Activated naive CD8-positive, alpha-beta T cell treated with anti-CD3 and anti-CD28 coated beads for 36 hours (primary cell): ENCODE measurements at places on chromosomes 3 and 15. TPM values are rescaled to one million over a fixed set of nuclear protein-coding genes. Genes with fewer than 3 reads are reported as not detected.

- no peak for DNase-seq
Measured at GRCh38 chr15:85282504-85283115, 97.8 kb upstream of the AKAP13 start.

- no peak for DNase-seq
Measured at GRCh38 chr3:15420871-15421270, 6.5 kb downstream of the METTL6 start.

DNA sequence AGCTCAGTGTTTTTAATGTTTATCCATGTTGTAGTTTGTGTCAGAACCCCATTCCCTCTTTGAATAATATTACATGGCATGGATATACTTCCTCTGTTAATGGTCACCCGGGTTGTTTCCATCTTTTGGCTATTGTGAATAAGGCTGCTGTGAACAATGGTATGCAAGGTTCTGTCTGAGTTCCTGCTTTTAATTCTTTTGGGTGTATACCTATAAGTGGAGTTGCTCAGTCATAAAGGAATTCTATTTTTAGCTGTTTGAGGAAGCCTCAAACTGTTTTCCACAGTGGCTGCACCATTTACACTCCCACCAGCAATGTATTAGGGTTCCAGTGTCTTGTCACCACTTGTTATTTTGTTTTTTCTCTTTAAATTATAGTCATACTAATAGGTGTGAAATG lies 99.6 kb downstream of the SLC25A26 start:
- no peak for DNase-seq

DNA sequence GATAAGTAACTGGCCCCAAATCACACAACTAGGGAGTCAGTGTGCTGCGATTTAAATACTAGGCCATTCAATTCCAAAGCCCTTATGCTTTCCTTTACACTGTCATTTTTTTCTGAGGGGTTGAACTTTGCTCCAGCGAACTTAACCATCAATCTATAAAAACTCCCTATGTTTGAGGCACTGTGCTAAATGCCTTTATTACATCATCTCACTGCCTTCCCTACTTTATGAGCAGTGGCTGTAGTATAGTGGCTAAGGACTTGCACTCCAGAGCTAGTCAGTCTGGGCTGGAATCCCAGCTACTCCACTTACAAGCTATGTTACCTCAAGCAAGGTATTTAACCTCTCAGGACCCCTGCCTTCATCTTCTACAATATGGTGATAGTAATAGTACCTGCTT lies 26.9 kb upstream of the WDR72 start:
- no peak for DNase-seq

DNA sequence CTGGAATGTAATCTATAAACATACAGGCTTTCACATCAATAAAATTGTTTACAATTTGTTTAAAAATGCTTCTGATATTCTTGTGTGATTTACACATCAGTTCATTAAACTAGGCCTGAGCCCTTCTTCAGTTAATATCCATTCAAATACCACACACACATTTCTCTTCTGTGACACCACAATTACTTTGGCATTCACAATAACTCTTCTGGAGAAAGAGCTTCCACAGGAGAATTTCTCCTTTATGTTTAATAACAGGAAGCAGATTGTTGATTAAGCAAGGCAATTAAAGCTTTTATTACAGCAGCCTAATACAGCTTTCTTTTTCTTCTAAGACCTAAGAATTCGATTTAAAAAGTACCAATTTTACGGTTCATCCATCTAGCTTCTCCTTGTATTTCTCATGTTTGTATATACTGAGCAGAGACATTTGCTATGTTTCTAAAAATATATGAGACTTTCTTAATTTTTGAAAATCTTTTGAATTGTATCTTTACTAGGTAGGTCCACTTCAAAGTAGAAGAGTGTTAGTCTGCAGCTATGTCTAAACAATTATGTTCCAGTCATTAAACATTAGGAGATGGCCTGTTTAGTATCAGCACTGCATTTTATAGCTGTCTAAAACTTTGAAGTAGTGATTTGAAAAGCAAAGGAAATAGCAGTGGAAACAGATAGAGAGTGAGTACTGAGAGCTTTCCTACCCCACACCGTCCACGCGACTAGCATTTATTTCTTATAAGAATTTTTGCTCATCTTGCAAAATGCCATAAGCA lies 511.1 kb upstream of the UBE2E2 start:
- DNase-seq, result no peak

- no peak for DNase-seq
Measured at GRCh38 chr15:94312946-94313345, 81.6 kb downstream of the MCTP2 start.

- no peak for DNase-seq
Measured at GRCh38 chr15:64635499-64636495, 139.6 kb downstream of the RBPMS2 start.

- DNase-seq, result no peak
Measured at GRCh38 chr15:100093211-100094126, 248.3 kb downstream of the ADAMTS17 start.

DNA sequence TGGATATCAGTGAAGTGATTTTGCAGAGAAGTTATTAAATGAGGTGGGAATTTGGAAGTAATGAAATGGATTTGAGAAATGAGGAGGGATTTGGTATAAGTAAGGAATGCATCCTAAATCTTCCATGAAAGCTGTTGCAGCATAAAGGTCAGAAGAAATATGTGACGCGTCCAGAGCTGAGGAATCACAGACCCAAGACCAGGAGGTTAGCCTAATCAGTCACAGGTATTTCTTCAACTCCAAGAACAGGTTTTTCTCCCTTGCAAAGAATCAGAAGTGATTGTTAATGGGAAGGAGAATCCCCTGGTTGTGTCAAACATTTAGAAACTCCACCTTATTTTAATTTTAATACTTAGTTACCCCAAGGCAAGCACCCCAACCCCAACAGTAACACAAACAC lies 253.2 kb downstream of the MEX3B start:
- DNase-seq, result no peak

DNA sequence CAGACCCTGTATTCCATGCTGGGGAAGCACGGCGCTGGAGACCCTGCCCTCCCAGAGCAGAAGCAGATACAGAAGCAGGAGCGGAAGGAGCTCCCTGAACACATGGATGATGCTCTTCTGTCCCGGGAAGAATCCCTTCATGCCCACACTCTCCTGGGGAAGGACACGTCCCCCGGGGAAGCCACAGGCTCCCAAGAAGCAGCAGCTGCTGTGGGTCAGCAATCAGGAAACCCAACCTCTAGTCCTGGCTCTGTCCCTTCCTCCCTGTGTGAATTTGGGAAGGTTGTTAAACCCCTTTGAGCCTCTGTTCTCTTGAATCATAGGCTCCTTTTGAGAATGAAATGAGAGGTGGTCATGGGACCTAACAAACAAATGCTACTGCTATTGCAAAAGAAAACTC lies 176.2 kb upstream of the TPM1 start:
- no peak for DNase-seq

- no peak for DNase-seq
Measured at GRCh38 chr3:17045705-17046104, 160.9 kb downstream of the PLCL2 start.

- DNase-seq, result no peak
Measured at GRCh38 chr15:73398861-73399260, 30.1 kb upstream of the HCN4 start.

DNA sequence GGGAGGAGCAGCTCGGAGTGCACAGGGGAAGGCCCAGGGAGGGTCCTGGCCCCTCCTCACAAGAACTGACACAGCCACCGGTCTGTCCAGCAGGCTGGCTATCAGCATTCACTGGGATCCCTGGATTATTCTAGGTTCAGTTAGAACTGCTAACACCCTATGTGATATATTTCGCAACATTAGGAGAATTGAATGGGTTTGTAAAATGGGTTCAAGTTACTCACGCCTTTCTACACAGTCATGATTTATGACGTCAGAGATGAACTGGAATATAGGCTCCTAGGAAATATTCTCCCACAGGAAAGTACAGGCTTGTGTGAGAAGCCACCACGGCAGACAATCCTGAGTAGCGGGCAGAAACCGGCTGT lies 969 bp upstream of the BSN start:
- DNase-seq, result no peak

GRCh38 chr3:168383573-168383972 lies 287.8 kb upstream of the GOLIM4 start:
- no peak for DNase-seq

DNA sequence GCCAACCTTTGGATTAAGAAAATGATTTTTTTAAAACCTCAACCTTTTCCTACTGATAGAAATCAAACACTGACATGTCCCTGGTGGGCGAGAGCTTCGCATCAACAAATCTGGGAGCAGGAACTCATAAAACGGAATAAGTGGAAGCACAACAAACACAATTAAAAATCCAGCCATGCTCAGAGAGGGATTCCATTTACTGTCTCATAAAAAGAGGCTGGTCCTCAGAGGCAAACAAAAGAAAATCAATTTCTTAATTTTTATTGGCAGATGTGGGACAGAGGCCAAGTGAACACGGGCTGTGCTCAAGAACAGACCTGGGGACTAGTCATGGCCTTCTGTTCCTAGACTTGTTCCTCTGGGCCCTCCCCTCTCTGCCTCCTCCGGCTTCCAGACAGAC lies 214.5 kb downstream of the NTRK3 start:
- no peak for DNase-seq

- no peak for DNase-seq
Measured at GRCh38 chr3:181839916-181840297, 128.2 kb downstream of the SOX2 start.

DNA sequence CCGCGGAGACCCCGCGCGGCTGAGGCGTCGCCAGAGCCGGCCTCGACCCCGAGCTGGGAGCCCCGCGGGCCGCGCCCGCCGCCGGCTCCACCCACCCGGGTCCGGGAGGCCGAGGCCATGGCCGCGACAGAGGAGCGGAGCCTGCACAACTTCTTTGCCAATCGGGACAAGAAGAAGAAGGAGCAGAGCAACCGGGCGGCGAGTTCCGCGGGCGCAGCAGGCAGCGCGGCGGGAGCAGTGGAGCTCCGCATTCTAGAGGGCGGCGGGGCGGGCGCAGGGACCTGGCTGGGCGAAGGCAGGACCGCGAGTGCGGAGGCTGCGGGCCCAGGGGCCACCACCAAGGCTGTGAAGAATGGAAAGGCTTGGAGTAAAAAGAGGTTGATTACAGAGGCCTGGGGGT lies 37.6 kb upstream of the EPHA6 start:
- DNase-seq, result no peak

DNA sequence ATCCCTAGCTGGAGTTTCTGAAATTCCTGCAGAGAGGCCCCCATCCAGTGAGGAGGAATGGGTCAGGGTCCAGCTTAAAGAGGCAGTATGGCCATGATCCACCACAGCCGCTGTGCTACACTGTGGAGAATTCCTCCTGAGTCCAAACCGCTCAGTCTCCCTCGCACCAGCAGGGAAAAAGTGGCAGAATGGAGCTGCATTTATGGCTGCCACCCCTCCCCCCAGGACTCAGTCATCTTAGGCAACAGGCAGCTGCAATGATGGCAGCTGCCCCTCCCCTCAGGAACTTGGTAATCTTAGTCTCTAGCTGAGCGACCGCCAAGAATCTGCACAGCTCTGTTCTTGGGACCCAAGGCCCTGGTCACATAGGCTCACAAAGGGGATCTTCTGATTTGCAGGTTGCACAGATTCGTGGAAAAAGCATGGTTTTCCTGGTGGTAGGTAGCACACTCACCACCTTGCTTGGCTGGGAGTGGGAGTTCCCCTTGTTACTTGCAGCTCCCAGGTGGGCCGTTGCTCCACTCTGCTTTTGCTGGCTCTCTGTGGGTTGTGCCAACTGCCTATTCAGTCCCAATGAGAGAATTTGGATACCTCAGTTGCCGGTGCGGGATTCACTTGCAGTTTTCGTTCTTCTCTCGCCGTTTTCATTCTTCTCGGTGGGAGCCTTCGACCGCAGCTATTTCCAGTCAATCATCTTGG lies 204.1 kb downstream of the STXBP5L start:
- DNase-seq, result no peak

GRCh38 chr3:15892311-15893227 lies 94.8 kb upstream of the ANKRD28 start:
- DNase-seq, result no peak

- DNase-seq, result no peak
Measured at GRCh38 chr3:155663467-155664212, 81.2 kb downstream of the PLCH1 start.

- DNase-seq, result no peak
Measured at GRCh38 chr15:68249058-68249713, 19.7 kb upstream of the CLN6 start.

- DNase-seq, result no peak
Measured at GRCh38 chr3:99845999-99846398, 28.3 kb downstream of the CMSS1 start.

- no peak for DNase-seq
Measured at GRCh38 chr15:42691770-42692169, 45.2 kb downstream of the CDAN1 start.

CILP gene
- not detected for total RNA-seq

TNFAIP8L3 gene
- 0.60 TPM for total RNA-seq

RASGRP1 gene
- 42.7 TPM for total RNA-seq

SLC12A1 gene
- not detected for total RNA-seq

ST8SIA2 gene
- not detected for total RNA-seq

IL5RA gene
- not detected for total RNA-seq

CCDC54 gene
- total RNA-seq, result not detected

CCDC33 gene
- total RNA-seq, result 0.20 TPM

CPLX3 gene
- total RNA-seq, result not detected
